ENCODE measurements at places on chromosomes 2 and 18. TPM values are rescaled to one million over a fixed set of nuclear protein-coding genes. Genes with fewer than 3 reads are reported as not detected.

SIX3 gene
- total RNA-seq, result not detected

SYT4 gene
- total RNA-seq, result 0.37 TPM

CENPA gene
- total RNA-seq, result 30.2 TPM

DPYSL5 gene
- total RNA-seq, result 5.0 TPM

DCDC2C gene
- total RNA-seq, result not detected

TMEM17 gene
- total RNA-seq, result 2.6 TPM

DNA sequence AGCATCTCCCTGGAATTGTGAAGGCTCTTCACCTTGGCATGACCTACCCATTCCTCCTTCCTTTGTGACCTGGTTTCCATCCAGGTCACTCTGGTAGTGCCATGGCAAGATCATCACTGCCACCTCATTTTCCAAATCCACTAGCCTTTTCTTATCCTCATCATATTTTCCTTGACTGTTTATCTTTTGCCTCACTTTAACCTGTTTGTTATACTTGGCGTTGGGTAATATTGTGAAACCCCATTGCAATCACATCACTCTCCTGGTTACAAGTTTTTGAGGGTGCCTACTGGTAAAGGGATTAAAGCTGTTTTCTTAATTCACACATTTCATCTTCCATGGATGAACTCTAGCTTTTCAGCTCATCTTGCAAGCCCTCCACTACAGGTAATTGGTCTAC is 39.1 kb upstream of the IGFBP2 start:
- DNase-seq, result no peak

- DNase-seq, result no peak
Observed at GRCh38 chr18:25456334-25457010, 104.5 kb upstream of the ZNF521 start.

DNA sequence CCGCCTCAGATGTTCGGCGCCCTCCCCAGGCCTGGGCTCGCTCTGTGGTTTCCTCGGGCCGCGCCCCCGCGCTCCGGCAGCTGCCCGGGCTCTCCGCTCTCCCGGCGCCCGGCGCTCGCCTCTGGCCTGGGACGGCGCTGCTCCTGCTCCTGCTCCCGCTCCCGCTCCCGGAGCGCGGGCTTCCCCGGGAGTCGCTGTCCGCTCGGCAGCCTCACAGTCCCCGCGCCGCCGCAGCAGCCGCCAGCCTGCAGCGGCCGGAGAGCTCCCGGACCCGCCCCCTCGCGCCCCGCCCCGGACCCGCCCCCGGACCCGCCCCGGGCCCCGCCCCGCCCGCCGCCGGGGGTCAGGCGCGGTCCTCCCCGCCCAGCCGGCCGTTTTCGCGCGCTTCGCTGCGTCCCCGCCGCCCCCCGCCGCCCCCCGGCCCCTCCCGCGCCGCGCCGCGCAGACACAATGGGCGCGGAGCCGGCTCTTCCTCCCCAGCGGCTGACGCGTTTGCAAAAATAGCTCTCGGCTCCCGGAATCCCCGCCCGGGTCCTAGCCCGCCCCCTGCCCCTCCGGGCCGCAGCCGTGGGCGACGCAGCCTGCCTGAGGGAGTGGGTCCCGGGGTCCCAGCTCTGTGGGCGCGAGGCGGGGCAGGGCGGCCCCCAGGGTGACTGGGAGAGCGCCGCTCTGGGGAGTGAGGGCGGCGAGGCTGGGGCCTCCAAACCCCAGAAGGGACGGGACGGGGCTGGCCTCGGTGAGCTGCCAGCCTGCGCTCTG is at the start of gene ARL4C:
ARL4C (minus strand) TSS at position 247 of the 759 bp plus-strand sequence. CDS start 495 bp downstream, outside the sequence.
- DNase-seq, result peak; percentile 36

GRCh38 chr2:218023636-218024035 is 20.8 kb upstream of the TNS1 start:
- DNase-seq, result no peak

- DNase-seq, result no peak
Observed at GRCh38 chr2:220182790-220183189, 555.4 kb downstream of the SLC4A3 start.

- DNase-seq, result no peak
Observed at GRCh38 chr2:11588228-11589110, 54.6 kb downstream of the GREB1 start.

- no peak for DNase-seq
Observed at GRCh38 chr2:151792589-151792988, 35.6 kb downstream of the ARL5A start.

DNA sequence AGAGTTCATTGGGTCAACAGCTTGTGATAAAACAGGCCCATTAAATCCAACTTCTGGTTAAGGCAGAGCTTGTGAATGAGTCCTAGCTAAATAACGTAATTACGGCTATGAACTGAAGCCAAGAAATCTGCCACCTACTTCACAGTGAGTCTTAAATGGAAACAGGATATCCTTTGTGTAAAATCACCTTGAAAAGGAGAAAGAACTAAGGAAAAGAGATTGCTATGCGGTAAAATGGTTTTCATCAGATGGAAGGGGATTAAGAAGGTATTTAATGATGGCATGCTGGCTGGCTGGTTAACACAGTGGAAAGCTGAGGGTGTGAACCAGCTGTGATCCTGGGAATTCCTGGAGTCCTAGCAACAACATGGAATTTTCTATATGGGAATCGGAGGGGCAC is 156.6 kb downstream of the DOK6 start:
- peak; percentile 58 for DNase-seq

- DNase-seq, result no peak
Observed at GRCh38 chr2:56015711-56016115, 92.1 kb upstream of the EFEMP1 start.

DNA sequence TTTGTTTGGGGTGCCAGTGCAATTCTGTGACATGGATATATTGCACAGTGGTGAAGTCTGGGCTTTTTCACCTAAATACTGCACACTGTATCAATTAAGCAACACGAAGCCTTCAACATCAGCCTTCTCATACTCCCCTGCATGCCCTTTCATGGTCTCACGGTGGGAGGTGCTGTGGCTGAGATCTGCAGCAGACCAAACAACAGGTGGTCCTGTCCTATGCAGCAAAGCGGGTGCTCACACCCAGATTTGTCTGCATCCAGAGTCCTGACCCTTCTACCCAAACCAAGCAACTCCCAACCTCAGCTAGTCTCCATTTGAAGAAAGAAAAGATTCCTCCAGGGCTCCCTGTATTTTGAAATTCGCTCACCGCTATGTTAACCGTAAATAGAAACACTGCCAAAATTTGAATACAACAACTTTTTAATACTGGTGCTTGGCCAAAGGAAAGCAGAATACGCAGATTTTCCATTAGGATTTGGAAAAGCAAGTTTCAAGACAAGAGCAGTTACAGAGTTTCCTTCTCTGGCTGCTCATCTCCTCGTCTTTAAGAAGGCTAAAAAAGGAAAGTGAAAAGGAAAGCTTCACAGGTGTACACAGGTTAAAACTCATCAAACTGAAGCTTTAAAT is 34.9 kb downstream of the FAM168B start:
- DNase-seq, result no peak

DNA sequence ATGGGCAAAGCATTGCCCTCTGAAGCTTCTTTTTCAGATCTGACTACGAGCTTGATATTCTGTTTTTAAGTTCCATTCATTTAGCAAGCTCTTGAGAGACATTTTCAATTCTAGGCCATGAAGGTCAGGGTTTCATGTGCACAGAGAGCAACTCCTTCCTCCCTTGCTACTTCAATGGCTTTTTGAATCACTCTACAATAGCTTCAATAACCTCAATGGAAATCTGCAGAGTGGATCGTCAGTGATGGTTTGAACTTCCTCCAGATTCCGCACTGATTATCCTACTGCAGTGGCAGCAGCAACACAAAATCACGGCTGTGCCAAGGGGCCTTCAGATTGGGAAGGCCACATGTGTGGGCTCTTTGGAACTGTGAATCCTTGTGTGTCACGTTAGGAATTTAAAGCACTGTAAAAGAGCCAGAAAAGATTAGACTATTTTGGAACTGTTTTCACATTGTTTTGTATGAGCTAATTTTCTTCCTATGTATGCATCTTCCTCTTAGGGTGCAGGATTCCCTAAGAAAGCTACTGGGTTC is 88.4 kb upstream of the MGAT4A start:
- no peak for DNase-seq
